ENCODE measurements at places on chromosomes 7 and 10. TPM values are rescaled to one million over a fixed set of nuclear protein-coding genes. Genes with fewer than 3 reads are reported as not detected.
A peak's percentile ranks its signal among the peaks of the same experiment; 100 is the strongest.

- H3K36me3 ChIP-seq: no peaks in the 10 kb centered on the region
- DNase-seq: no peak
Observed at GRCh38 chr10:47165711-47166404, 134.1 kb upstream of the GDF10 start.

- peaks cover 7% of the 10 kb centered on the region for H3K4me1 ChIP-seq
- H3K27ac ChIP-seq: no peak overlapping the region
- H3K36me3 ChIP-seq: no peaks in the 10 kb centered on the region
- no peak overlapping the region for H3K4me3 ChIP-seq
- DNase-seq: no peak
Observed at GRCh38 chr10:47309408-47310089, 9.6 kb downstream of the GDF10 start.

SFTPA1 gene
- total RNA-seq: 1.2 TPM

DNA sequence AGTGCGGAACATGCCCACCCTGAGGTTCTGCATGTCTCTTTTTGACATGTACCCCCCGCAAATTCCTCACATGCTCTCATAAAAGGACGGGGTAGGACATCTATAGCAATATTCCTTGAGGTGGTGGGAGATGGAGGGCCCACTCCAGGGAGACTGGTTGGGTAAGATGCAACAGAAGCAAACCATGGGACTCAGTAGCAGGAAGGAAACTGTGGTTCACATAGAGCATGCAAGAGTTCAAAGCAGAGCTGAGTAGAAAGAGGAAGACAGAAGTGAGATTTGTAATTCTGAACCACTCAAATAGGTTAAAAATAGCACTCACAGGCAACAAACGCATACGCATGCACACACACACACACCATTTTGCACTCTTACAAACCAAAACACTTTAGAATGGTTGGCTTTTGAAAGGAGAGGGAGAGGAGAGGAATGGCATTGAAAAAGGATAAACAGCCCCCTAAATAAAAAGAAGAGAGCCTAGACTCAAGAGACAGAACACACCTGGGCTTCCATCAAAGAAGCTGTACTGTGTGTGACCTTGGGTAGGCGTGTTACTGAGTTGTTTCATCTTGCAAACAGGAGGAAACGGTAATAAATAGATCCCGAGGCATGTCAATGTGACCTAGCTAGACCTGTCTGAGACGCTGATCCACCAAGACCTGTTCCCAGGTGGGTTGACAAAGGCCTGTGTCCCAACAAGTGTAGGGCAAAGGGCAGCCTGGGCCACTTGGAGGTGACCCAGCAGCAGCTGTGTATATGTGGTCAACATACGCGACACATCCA lies 77.6 kb upstream of the LRRC4 start:
- DNase-seq: peak; percentile 56
- no peak overlapping the region for H3K4me3 ChIP-seq
- peaks cover 36% of the 10 kb centered on the region for H3K27me3 ChIP-seq

TCAF2 gene
- 2.6 TPM for total RNA-seq

DGKI gene
- 5.1 TPM for total RNA-seq

AKR1C1 gene
- 72.7 TPM for total RNA-seq

- H3K27me3 ChIP-seq: no peaks in the 10 kb centered on the region
- no peak for DNase-seq
- H3K4me3 ChIP-seq: no peak overlapping the region
- H3K4me1 ChIP-seq: no peaks in the 10 kb centered on the region
- H3K36me3 ChIP-seq: no peaks in the 10 kb centered on the region
Observed at GRCh38 chr7:68678196-68678595, 920.1 kb upstream of the AUTS2 start.

DNA sequence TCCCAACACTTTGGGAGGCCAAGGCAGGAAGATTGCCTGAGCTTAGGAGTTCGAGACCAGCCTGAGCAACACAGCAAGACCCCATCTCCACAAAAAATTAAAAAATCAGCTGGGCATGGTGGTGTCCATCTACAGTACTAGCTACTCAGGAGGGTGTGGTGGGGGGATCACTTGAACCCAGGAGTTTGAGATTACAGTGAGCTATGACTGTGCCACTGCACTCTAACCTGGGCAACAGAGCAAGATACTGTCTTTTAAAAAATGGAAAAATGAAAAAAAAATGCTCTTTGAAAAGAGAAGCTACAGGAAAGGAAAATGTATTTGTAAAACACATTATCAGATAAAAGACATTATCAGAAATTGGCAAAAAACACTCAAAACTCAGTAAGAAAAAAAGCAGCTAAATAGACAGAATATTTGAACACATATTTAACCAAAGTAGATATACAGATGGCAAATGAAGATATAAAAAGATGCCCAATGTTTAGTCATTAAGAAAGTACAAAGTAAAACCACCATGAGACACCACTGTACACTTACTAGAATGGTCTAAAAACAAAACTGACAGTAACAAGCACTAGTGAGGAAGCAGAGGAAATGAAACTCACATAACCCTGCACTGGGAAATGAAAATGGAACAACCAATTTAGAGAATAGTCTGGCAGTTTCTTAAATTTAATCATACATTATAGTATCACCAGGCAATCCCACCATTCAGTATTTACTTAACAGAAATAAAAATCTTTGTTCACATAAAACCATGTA lies 40.5 kb downstream of the NRBF2 start:
- peaks cover 37% of the 10 kb centered on the region for H3K4me1 ChIP-seq
- H3K4me3 ChIP-seq: no peak overlapping the region
- no peak overlapping the region for H3K27ac ChIP-seq
- peaks cover 94% of the 10 kb centered on the region for H3K36me3 ChIP-seq
- no peaks in the 10 kb centered on the region for H3K27me3 ChIP-seq

MAP3K8 gene
- total RNA-seq: 14.6 TPM

SLC13A1 gene
- total RNA-seq: not detected

CACNA2D1 gene
- 4.1 TPM for total RNA-seq

CRPPA gene
- 0.29 TPM for total RNA-seq

GRCh38 chr10:79328737-79329504 lies 18.3 kb upstream of the PPIF start:
- peaks cover 13% of the 10 kb centered on the region for H3K4me1 ChIP-seq
- H3K27ac ChIP-seq: no peak overlapping the region
- DNase-seq: no peak
- no peak overlapping the region for H3K4me3 ChIP-seq
- H3K36me3 ChIP-seq: no peaks in the 10 kb centered on the region

CDHR3 gene
- 20.2 TPM for total RNA-seq

GRCh38 chr10:70809011-70809611 lies 6.6 kb upstream of the SGPL1 start:
- H3K4me3 ChIP-seq: no peak overlapping the region
- H3K4me1 ChIP-seq: no peaks in the 10 kb centered on the region
- H3K27ac ChIP-seq: no peak overlapping the region
- no peaks in the 10 kb centered on the region for H3K36me3 ChIP-seq
- no peaks in the 10 kb centered on the region for H3K27me3 ChIP-seq

GIMAP7 gene
- 3.2 TPM for total RNA-seq

VWA2 gene
- 6.4 TPM for total RNA-seq

- H3K36me3 ChIP-seq: peaks cover 28% of the 10 kb centered on the region
- no peaks in the 10 kb centered on the region for H3K27me3 ChIP-seq
- peaks cover 76% of the 10 kb centered on the region for H3K4me1 ChIP-seq
- no peak for DNase-seq
Observed at GRCh38 chr10:130141460-130141859, 5.3 kb downstream of the GLRX3 start.

MACC1 gene
- 41.7 TPM for total RNA-seq

GRCh38 chr7:118478931-118479330 lies 254.4 kb downstream of the ANKRD7 start:
- H3K36me3 ChIP-seq: no peaks in the 10 kb centered on the region

DNA sequence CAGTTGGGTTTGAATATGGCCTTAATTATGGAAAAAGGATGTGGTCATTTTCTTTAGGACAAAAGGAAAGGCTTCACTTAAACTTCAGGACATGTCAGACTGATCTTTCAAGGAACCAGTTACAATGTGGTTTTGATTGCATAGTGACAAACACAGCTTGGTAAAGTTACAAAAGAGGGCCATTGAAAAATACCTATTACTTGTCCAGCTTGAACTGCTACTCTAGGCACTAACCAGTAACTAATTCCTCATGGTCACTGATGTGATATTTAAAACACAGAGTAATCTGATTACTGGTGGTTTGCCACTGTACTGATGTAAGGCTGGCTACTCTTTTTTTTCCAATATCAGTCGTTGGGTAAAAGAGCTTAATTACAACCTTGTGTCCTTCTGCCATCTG lies 22.6 kb downstream of the TES start:
- peaks cover 26% of the 10 kb centered on the region for H3K4me1 ChIP-seq
- H3K36me3 ChIP-seq: no peaks in the 10 kb centered on the region
- H3K27me3 ChIP-seq: no peaks in the 10 kb centered on the region
- no peak overlapping the region for H3K4me3 ChIP-seq
- no peak for DNase-seq
- no peak overlapping the region for H3K27ac ChIP-seq

DNA sequence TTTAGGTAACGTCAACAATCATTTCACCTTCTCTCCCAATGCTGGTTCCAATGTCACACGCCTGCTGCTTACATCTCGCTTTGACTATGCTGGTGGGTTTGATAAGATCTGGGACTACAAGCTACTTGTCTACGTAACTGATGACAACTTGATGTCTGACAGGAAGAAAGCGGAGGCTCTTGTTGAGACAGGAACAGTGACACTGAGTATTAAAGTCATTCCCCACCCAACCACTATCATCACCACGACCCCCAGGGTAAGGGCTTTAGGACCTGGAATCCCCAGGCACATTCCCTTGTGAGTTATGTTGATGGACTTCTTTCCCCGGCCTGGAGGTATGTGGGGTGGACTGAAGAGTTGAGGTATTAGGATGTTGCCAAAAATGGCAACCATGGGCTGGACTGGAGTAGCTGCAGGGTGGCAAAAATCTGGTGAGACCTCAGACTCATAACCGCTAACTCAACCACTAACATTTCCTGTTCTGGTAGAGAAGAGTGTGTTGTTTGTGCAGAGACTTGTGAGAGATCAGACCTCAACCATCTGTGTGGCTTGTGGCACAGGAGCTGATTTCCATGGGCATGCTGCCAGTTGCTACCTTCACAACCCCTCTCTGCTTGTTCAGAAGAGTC lies 59.2 kb downstream of the CDHR3 start:
- DNase-seq: peak; percentile 49
- H3K4me3 ChIP-seq: no peak overlapping the region

MRLN gene
- not detected for total RNA-seq

DNA sequence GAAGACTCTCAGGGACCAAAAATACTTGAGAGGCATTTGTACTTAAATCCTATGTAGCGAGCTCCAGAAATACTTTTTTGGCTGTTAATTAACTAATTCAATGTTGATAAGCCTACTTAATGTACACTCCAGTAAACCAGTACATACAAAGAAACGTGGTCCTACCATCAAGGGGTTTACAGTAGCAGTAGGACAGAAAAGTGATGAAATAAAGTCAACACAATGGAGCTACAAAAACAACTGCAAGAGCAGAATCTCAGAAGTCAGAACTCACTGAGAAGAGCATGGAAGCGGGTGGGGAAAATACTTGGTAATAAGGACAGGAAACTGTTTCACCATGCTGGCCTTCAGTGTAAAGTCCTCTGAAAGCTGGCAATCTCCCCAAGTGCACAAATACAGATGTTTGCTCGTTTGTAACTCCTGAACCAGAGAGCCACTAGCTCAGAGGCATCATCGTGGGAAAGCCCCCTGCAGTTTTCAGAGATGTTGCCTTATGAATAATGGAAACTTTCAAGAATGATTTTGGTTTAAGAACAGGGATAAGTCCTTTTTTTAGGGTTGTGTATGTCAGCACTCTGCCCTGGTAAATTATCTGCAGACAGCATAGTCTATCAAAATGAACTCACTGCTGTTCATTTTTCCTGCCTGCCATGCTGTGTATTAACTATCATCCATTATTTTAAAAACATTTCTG lies 233.2 kb downstream of the SORCS1 start:
- no peak overlapping the region for H3K4me3 ChIP-seq
- H3K27ac ChIP-seq: no peak overlapping the region
- no peaks in the 10 kb centered on the region for H3K36me3 ChIP-seq
- DNase-seq: peak; percentile 33

Data from stomach (tissue), 19 donors.